ENCODE measurements at places on chromosomes 2 and 18. TPM values are rescaled to one million over a fixed set of nuclear protein-coding genes. Genes with fewer than 3 reads are reported as not detected.

DNA sequence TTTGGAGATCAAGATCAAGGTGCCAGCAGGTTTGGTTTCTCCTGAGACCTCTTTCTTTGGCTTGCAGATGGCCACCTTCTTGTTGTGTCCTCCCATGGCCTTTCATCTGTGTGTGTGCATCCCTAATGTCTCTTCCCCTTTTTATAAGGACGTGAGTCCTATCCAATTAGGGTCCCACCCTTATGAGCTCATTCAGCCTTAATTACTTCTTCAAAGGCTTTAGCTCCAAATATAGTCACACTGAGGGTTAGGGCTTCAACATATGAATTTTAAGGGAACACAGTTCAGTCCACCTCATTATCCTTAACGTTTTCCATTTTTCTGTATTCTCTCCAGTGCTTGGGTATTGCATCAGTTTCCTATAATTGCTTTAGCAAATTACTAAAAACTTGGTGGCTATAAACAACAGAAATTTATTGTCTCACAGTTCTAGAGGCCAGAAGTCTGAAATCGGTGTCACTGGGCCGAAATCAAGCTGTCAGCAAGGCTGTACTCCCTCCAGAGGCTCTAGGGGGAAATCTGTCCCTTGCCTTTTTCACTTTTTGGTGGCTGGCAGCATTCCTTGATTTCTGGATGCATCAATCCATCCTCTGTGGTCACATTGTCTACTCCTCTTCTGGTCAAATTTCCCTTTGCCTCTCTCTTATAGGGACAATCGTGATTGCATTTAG is 34.1 kb downstream of the CDC42EP3 start:
- no peak overlapping the region for H3K27ac ChIP-seq
- no peak for DNase-seq
- H3K27me3 ChIP-seq: no peaks in the 10 kb centered on the region
- H3K36me3 ChIP-seq: no peaks in the 10 kb centered on the region
- H3K4me1 ChIP-seq: peaks cover 34% of the 10 kb centered on the region
- no peak overlapping the region for H3K4me3 ChIP-seq

- H3K4me1 ChIP-seq: no peaks in the 10 kb centered on the region
- no peaks in the 10 kb centered on the region for H3K36me3 ChIP-seq
- H3K27ac ChIP-seq: no peak overlapping the region
- H3K27me3 ChIP-seq: no peaks in the 10 kb centered on the region
Measured at GRCh38 chr18:24470022-24470618, 9.7 kb downstream of the HRH4 start.

GRCh38 chr2:121220995-121221394 is 64.0 kb downstream of the TFCP2L1 start:
- H3K4me3 ChIP-seq: no peak overlapping the region
- no peaks in the 10 kb centered on the region for H3K4me1 ChIP-seq
- no peaks in the 10 kb centered on the region for H3K36me3 ChIP-seq
- no peak for DNase-seq

DNA sequence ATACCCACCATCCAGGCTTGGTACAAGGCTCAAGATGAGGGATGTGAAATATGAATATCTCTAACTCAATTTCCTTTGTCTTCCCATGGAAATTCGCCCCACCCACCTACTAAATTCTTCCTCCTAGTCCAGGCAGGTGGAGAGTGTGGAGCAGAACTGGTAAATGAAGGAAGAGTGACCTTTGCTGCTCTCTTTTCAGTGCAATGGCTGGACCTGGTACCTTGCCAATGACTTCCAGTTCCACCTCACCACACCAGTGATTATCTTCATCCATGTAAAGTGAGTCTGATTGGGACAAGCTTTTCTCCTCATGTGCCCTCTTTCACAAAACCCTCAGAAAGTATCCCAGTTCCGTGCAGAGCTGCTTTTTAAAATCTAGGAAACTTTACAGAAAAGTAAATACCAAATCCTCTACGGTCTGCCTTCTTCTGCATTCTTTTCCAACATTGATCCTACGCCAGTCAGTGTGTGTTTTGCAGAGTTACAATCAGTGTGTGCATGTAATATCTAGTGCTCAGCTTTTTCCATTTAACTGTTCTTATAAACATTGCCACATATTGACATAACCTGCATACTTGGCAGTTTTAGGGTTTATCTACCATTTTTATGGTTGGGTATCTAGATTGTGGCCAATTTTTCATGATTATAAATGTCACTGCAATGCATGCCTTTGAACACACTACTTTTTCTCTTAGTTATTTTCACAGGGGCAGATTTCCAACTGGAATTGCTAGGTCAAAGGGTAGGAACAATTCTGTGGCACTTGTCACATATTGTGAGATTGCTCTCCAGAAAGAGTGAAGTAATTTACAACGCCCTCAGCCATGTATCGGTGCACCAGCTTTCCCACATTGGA is 86.5 kb upstream of the SEC11C start:
- H3K27me3 ChIP-seq: no peaks in the 10 kb centered on the region
- H3K36me3 ChIP-seq: no peaks in the 10 kb centered on the region
- no peak overlapping the region for H3K27ac ChIP-seq
- H3K4me3 ChIP-seq: no peak overlapping the region
- no peak for DNase-seq
- peaks cover 23% of the 10 kb centered on the region for H3K4me1 ChIP-seq

- no peak overlapping the region for H3K27ac ChIP-seq
- H3K36me3 ChIP-seq: no peaks in the 10 kb centered on the region
- no peaks in the 10 kb centered on the region for H3K27me3 ChIP-seq
- no peak overlapping the region for H3K4me3 ChIP-seq
- no peaks in the 10 kb centered on the region for H3K4me1 ChIP-seq
Measured at GRCh38 chr18:35424356-35424755, 47.2 kb upstream of the ZNF396 start.

DNA sequence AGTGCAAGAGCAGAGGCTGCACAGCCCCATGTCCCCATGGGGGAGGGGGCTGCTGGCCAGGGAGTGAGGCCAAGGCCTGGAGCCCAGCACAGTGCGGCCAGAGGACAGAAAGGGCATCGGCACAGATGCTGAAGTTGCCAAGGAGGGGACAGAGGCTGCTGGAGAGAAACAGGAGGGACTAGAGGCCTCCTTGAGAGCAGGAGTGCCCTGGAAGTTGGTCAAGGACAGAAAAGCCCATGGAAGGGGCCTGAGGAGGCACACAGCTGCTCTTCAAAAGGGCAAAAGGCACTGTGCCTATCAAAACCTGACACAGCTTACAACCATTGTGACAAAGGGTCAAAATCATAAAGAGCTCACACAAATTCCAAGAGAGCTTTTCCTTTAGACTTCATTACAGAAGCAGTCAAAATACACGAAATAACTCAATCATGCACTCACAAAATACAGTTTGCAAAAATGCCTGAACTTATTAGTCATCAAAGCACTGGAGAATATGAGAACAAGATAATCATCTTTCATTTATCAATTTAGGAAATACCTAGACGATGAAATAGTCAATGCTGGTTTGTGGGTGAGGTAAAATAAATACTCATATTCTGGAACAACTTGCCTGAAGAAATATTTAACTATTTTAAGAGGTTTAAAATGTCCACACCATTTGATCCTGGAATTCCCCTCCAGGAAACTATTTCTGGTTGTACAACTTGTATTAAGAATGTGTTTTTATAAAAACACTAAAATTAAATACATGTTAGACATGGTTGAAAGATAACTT is 79.6 kb downstream of the USP40 start:
- no peak for DNase-seq
- H3K36me3 ChIP-seq: peaks cover 2% of the 10 kb centered on the region
- no peaks in the 10 kb centered on the region for H3K27me3 ChIP-seq

GRCh38 chr2:197181491-197181890 is 129.1 kb downstream of the ANKRD44 start:
- peaks cover 10% of the 10 kb centered on the region for H3K4me1 ChIP-seq
- DNase-seq: no peak
- H3K27me3 ChIP-seq: no peaks in the 10 kb centered on the region
- peak overlapping the region; percentile 39 for H3K27ac ChIP-seq

GRCh38 chr2:62114564-62114963 is 81.4 kb upstream of the B3GNT2 start:
- H3K4me1 ChIP-seq: peaks cover 4% of the 10 kb centered on the region
- no peaks in the 10 kb centered on the region for H3K27me3 ChIP-seq
- H3K27ac ChIP-seq: no peak overlapping the region
- no peak overlapping the region for H3K4me3 ChIP-seq
- H3K36me3 ChIP-seq: no peaks in the 10 kb centered on the region

DNA sequence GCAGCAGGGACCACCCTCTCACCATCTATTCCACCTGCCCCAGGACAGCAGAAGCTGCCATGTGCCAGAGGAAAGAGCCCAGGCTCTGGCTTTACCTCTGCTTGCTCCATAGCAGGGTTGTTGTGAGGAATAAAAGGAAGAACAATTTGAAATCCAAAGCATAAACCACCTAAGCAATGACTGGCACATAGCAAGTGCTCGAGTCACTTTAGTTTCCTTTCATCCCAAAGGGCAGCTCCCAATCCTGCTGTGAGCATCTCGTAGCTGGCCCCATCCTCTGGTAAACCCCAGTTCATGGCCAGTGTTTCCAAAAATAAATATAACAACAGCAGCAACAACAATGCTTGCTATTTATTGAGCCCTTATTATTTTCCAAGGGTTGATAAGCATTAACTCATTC is 923.5 kb downstream of the EPHA4 start:
- no peaks in the 10 kb centered on the region for H3K4me1 ChIP-seq
- H3K27ac ChIP-seq: no peak overlapping the region
- H3K4me3 ChIP-seq: no peak overlapping the region
- no peaks in the 10 kb centered on the region for H3K36me3 ChIP-seq

DNA sequence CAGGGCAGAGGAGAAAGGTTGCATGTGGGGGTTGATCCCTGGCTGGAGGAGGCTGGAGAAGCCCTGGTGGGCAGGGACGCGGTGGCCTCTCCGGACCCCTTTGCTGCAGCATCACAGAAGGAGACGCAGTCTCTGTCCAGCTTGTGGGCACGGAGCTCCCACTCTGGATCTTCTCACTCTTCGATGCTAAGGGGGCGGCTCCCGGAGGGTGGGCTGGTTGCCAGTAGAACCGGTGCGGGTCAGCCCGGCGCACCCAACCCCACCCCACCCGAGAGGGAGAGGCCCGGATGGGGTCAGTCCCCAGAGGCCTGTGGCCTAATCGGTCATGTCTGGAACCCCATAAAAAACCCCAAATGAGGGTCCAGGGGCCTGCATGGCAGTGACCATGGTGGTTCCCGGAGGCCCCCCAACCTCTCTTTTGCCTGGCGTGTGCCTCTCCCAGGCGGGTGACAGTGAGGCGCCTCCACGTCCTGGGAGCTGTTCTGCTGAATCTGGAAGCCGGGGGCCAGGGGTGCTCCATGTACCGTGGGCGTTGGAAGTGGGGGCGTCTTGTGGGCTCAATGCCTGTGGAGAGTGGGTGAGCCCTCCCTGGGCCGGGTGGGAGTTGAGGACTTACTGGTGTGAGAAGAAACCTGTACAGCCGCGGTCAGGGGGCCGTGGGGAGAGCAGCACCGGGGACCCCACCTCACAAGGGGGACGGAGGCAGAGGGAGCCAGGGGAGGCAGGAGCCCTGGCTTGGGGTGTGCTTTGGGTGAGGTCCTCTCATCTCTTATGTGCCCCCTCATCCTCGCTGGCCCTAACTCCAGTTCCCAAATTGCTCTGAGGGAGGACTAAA is 79.6 kb downstream of the RTP5 start:
- no peaks in the 10 kb centered on the region for H3K27me3 ChIP-seq
- no peak overlapping the region for H3K4me3 ChIP-seq
- no peaks in the 10 kb centered on the region for H3K36me3 ChIP-seq
- H3K27ac ChIP-seq: no peak overlapping the region

DNA sequence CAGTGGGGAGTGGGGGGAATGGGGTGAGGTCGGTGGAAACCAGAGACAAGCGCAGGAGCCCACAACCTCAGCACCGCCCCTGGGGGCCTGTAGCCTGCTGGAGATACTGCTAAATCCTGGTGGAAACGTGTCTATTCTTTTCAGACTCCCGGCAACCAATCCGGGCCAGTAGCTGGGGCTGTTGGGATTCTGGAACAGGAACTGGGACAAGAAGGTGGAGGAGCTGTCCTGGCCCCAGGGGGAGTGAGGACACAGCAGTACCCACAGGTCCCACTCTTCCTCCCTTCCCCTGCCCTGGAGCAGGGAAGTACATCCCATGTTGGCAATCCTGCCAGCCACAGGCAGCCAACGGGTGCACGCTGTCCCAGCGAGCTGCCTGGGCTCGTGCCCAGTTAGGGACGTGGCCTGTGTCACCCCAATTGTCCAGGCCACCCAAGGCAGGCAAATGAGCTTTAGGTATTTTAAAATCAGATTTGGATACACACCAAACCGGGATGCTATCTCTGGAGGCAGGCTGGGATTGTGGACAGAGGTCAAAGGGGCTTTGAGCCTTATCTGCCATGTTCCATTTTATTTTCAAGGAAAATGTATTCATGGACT is 51.8 kb downstream of the HS1BP3 start:
- no peak for DNase-seq
- H3K27me3 ChIP-seq: peaks cover under 1% of the 10 kb centered on the region
- H3K36me3 ChIP-seq: no peaks in the 10 kb centered on the region

- no peaks in the 10 kb centered on the region for H3K4me1 ChIP-seq
- DNase-seq: no peak
- no peak overlapping the region for H3K4me3 ChIP-seq
Measured at GRCh38 chr2:159272156-159272555, 14.3 kb downstream of the WDSUB1 start.

- H3K27ac ChIP-seq: no peak overlapping the region
- H3K27me3 ChIP-seq: no peaks in the 10 kb centered on the region
- H3K36me3 ChIP-seq: peaks cover 3% of the 10 kb centered on the region
- H3K4me3 ChIP-seq: no peak overlapping the region
- peaks cover 59% of the 10 kb centered on the region for H3K4me1 ChIP-seq
Measured at GRCh38 chr2:174587579-174587978, 10.0 kb downstream of the WIPF1 start.

GRCh38 chr2:9234680-9235146 is 28.1 kb downstream of the ASAP2 start:
- DNase-seq: no peak
- H3K27ac ChIP-seq: no peak overlapping the region
- H3K36me3 ChIP-seq: no peaks in the 10 kb centered on the region

GRCh38 chr2:240916571-240917008 is 10.5 kb downstream of the CROCC2 start:
- no peak overlapping the region for H3K4me3 ChIP-seq
- H3K36me3 ChIP-seq: no peaks in the 10 kb centered on the region
- DNase-seq: no peak
- H3K4me1 ChIP-seq: peaks cover 8% of the 10 kb centered on the region

GRCh38 chr18:76376225-76376624 is 118.8 kb downstream of the ZNF516 start:
- no peak overlapping the region for H3K27ac ChIP-seq
- no peaks in the 10 kb centered on the region for H3K36me3 ChIP-seq
- H3K27me3 ChIP-seq: no peaks in the 10 kb centered on the region
- H3K4me3 ChIP-seq: no peak overlapping the region
- H3K4me1 ChIP-seq: peaks cover 17% of the 10 kb centered on the region

GRCh38 chr2:12284037-12284436 is 432.7 kb upstream of the TRIB2 start:
- H3K4me3 ChIP-seq: no peak overlapping the region
- DNase-seq: no peak
- no peaks in the 10 kb centered on the region for H3K36me3 ChIP-seq
- H3K27ac ChIP-seq: no peak overlapping the region
- H3K4me1 ChIP-seq: peaks cover 9% of the 10 kb centered on the region

RPRM gene
- not detected for polyA plus RNA-seq

TDRD15 gene
- 0.04 TPM for polyA plus RNA-seq

OR6B2 gene
- polyA plus RNA-seq: not detected

PLGLB1 gene
- polyA plus RNA-seq: 1.7 TPM

GAD1 gene
- polyA plus RNA-seq: not detected

DSC3 gene
- polyA plus RNA-seq: not detected

TMEFF2 gene
- polyA plus RNA-seq: not detected

MC5R gene
- polyA plus RNA-seq: not detected

All from B cell (primary cell).